Vagina (tissue), 2 donors: ENCODE measurements at places on chromosomes 11 and 22.
A peak's percentile ranks its signal among the peaks of the same experiment; 100 is the strongest.

GRCh38 chr22:49291169-49291568 is 536.5 kb downstream of the BRD1 start:
- DNase-seq, result peak; percentile 81

GRCh38 chr22:49663311-49663711 is 164.4 kb downstream of the BRD1 start:
- DNase-seq, result no peak

GRCh38 chr22:20080776-20081654 is 974 bp downstream of the DGCR8 start:
- no peak for DNase-seq

- no peak for DNase-seq
Measured at GRCh38 chr11:69052343-69053168, 3.8 kb downstream of the TPCN2 start.

- DNase-seq, result no peak
Measured at GRCh38 chr11:117217141-117218084, 14.5 kb downstream of the PCSK7 start.
